ENCODE measurements at places on chromosomes 11 and 22. TPM values are rescaled to one million over a fixed set of nuclear protein-coding genes. Genes with fewer than 3 reads are reported as not detected.
A peak's percentile ranks its signal among the peaks of the same experiment; 100 is the strongest.

SLC29A2 gene
- polyA plus RNA-seq: 0.15 TPM

MSANTD2 gene
- polyA plus RNA-seq: 6.6 TPM

CHKA gene
- 7.4 TPM for polyA plus RNA-seq

THRSP gene
- 0.19 TPM for polyA plus RNA-seq

BARX2 gene
- polyA plus RNA-seq: not detected

CDC42EP1 gene
- 10.6 TPM for polyA plus RNA-seq

DAGLA gene
- 1.4 TPM for polyA plus RNA-seq

GRCh38 chr11:67266449-67267187 is at the start of gene GRK2:
Gene GRK2, plus strand, starts transcription at chr11:67266473. Its CDS starts 227 bp downstream, at chr11:67266700.
- no peak for DNase-seq

DNA sequence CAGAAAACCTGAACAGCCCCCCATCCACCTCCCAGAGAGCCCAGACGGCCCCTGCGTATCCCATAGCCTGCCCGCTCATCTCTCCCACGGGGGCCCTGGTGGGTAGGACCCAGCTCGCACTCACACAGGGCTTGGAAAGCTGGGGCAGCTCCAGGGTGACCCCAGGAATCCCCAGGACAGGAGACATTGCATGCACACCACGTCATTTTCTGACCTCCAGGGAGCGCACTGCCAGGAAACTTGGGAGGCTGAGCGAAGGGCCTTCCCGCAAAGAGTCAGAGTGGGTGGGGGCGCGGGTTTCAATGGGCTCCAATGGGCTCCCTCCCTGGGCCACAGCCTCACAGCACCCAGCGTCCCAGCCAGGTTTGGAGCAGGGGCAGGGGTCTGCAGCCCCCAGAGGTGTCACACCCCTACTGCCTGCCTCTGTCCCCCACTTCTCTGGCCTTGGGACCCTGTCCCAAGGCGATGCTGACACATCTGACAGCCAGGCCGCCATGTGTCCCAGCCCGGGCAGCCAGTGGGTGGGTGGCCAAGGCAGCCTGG is 8.2 kb upstream of the SYT8 start:
- peak; percentile 75 for DNase-seq

DNA sequence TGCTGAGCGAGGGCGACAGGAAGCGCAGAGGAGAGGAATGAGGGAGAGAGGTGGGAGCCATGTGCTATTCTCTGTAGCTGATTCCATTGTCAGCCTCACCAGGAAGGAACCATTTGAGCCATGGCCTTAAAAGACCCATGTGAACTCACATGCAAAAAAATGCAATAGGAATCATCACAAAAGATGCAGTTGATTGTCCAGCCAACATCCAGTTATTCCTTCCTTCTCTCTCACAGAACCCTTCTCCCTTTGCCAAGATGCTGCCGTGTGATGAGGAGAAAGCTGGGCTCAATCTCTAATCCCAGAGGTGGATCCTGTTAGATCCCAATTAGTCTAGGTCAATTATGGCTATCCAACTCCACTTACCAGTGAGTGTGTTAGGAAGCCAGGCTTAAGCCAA is 58.2 kb upstream of the RRAS2 start:
- DNase-seq: no peak

DNA sequence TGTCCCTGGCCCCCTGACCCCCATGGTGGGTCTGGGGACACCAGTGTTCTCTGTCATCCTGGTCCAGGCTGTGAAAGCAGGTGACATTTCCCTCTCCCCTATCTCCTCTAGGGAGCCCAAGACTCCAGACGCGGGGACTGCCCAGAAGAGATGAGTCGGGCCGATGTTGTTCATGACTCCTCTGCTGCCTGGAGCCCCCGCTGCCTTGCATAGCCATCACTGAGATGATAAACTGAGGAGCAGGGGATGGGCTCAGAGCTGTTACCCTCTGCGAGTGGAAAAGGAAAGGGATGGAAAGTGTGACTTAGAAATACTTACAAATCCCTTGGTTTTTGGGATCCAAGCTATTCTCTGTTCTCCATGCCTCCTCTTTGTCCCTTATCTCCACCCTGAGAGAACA is 209.6 kb downstream of the DSCAML1 start:
- no peak for DNase-seq

GRCh38 chr11:30758012-30758411 is 171.9 kb upstream of the MPPED2 start:
- no peak for DNase-seq

GRCh38 chr22:19555651-19556050 is 31.4 kb upstream of the CLDN5 start:
- no peak for DNase-seq

DNA sequence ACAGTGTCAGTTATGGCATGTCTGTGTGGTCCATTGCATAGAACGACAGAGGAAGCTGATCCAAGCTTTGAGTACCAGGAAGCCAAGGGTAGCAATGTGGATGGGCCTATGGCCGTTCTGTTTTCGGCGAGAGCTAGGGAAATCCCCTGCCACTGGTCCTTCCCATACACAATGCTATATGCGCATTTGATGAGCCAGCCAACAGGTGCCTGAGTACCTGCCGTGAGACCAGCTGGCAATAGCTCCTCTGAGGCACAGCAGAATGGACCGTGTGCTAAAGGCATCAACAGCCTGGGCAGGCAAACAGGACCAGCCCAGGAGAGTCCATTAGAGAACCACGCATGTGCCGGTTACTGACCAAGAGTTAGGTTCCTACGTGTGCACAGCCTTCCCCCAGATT is 753.0 kb downstream of the NTM start:
- no peak for DNase-seq

DNA sequence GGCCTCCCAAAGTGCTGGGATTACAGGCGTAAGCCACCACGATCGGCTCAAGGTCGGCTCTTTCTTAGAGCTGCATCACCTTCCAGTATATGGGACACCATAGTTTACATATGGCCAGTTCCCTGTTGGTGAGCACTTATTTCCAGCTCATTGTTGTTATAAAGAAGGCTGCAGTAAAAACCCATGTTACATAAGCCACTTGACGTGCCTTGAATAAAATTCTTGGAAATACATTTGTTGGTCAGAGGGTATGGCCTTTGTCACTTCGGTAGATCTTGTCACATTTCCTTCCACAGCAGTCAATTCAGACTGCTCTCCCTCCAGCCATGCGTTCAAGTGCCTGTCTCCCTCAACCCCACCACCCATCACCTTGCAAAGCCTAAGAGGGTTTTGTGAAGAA is 92.9 kb downstream of the PRR5L start:
- no peak for DNase-seq

- peak; percentile 61 for DNase-seq
Observed at GRCh38 chr11:43574949-43575912, 105.3 kb upstream of the HSD17B12 start.

All from fibroblast of lung (primary cell).